Globus pallidus (tissue), 1 donor: ENCODE measurements at places on chromosomes 6 and 20.

- DNase-seq, result no peak
Observed at GRCh38 chr6:45609141-45609638, 231.5 kb upstream of the SUPT3H start.

GRCh38 chr6:113082745-113083144, 735.6 kb downstream of the RFPL4B start:
- DNase-seq, result no peak

DNA sequence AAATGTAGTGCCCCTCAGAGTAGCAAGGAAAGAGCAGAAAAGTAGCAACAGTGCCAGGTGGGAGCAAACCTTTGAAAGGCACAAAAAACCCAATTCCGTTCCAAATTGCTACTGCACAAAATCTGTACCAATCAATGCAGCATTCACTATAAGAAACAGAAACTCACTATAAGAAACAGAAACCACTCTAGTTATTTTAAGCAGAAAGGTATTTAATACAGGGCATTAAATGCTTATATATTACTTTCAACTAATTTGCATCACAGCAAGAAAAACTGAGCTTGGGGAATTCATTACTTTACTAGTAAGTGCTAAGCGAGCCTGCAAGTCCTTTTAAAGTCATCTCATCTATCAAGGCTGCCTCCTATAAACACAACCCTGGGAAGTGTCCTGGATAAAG, 116.5 kb upstream of the OLIG3 start:
- no peak for DNase-seq

DNA sequence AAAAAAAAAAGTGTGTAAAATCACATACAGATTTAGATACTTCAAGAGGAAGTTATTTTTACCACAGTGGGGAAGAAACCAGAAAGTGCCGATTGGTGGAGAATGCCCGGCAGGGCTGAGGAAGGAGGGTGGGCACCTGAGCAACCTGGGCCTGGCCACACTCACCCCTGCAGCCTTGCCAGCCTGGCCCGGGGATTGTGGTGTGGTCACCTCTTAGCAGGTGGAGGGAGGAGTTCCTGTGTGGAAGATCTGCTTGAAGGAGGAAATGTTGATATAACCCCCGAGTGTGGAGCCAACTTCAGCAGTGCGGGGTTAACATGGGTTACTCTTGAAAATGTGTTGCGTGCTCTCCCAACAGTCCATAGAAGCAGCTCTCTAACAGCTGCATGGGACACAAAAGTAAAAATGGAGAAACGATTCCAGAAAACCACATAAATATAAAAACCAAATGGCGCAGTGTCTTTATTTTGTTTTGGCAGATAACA, 14.7 kb downstream of the UST start:
- no peak for DNase-seq

DNA sequence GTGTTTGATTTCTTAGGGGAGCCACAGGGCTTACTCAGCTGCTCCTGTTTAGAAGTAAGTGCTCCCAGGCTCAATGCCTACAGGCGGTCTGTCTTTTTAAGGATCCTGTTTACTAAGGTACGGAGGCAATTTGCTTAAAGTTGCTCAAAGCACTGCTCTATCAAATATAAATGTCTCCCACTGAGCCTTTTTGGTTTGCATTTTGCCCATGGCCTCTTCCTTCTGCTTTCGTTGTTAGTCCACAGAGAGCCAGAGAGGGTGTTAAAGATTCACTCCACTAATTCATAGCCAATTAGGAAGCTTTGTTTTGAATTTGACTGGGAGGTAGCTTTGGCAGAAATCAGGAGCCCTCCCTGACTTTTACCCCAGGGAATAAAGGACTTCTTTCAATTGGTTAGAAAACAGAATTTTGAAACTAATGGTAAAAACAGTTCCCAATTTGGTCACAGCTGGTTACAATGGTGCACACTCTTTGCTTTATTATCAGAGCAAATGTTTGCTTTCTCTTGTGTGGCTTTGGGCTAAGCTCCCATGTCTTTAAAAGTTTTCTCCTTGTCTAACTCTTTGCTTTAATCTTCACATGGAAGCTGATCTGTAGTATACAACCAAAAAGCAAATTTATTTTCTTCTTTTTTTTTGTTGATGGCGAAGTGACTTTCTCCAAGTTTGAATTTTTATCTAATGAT, 126.2 kb downstream of the IMPG1 start:
- DNase-seq, result no peak

DNA sequence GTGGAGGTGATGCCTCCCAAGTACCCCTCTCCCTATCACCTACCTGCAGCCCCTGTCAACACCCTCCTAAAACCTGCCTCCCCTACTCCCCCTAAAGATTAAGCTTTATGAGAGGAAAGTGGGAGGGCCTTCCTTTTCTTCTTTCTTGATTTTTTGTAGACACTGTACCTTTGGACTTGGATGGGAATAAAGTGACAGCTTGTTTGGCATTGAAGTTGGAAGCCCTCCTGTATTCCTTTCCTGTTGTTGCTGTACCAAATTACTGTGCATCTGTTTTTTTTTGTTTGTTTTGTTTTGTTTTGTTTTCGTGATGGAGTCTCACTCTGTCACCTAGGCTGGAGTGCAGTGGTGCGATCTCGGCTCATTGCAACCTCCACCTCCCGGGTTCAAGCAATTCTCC, 99.3 kb upstream of the NFATC2 start:
- DNase-seq, result no peak

DNA sequence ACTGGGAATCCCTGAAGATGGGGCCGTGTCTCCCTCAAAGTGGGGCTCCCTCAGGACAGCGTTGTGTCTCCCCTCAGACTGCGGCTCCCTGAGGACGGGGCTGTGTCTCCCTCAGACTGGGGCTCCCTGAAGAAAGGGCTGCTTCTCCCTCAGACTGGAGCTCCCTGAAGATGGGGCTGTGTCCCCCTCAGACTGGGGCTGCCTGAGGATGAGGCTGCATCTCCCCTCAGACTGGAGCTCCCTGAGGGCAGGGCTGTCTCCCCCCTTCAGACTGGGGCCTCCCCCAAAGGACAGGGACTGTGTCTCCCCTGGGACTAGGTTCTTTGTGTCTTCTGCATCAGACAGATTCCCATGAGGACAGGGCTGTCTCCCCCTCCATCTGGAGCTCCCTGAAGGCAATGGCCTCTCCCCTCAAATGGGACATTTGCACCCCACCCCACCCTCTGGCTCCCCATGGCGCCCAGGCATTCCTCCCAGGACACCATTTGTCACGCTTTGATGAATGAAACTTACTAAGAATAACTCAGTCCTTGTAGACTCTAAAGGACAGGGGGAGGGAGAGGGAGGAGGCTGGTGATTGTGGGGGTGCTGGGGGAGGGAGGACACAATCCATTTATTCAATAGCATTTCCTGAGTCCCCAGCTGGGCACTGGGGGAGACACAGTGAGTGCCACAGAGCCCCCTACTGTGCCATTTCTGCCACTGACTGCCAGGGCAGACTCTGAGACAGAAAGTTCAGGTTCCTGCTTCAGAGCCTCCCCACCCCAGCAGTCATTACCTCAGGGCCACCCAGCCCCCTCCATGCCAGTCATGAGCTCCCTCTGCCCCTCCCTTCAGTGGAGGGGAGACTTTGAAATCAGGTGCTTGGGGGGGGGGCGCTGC, 122.4 kb downstream of the MRPL14 start:
- DNase-seq, result no peak

DNA sequence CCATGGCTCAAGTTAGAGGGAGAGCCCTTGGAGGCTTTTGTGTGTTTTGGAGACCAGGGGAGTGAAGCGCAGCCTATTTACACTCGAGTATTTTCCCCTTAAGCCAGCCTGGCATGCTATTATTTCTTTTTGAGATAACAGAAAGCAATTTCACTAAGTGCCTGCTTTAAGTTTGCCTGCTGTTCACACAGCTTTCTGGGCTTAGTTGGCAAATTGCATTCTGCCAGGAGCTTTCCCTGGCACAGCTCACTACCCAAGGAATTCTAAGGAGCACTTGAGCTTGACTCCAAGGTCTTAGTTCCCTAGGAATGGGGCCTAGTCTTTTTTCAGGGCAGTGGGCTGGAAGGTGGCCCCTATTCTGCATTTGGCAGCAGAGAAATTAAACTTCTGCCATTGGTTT, 19.0 kb upstream of the ASXL1 start:
- DNase-seq, result no peak

- DNase-seq, result no peak
Observed at GRCh38 chr20:62739581-62740285, 31.1 kb downstream of the NTSR1 start.

- no peak for DNase-seq
Observed at GRCh38 chr6:166268431-166268830, 39.8 kb downstream of the PRR18 start.

DNA sequence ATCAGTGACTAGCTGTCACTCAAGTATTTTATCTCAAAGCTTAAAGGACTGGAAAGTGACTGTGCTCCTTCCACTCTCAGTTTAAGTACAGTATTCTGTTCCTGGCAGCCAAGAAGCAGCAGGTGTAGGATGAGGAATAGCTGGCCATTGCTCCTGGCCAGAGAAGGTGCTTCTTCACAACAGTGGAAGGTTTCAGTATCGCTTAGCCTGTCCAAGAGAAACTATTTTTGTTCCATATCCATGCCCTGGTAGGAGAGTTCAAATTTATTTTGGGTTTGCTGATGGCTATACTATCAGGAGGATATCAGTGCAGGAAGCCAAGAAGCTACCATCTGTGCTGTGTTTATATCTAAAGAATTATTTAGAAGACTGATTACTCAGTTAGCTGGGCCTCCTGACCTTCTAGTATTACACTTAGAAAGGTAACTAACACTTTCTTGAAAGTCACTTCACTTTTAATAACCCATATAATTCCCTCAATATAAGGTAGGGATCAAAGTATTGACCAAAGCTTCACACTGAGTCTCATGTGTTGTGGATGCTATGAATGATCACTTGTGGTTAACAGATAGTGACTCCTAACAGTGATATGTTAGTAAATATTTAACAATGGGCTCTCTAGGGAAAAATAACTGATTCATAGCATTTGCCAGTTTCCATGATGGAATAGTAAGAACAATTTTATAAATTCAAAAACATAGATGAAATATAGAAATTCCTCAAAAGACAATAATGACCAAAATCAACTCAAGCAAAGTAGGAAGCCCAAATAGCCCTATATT, 99.9 kb downstream of the AIG1 start:
- DNase-seq, result no peak

- no peak for DNase-seq
Observed at GRCh38 chr20:23161968-23162696, 76.0 kb upstream of the CD93 start.

GRCh38 chr6:12993283-12993898, 276.8 kb downstream of the PHACTR1 start:
- no peak for DNase-seq

GRCh38 chr6:45054610-45055009, 273.5 kb upstream of the RUNX2 start:
- DNase-seq, result no peak

- no peak for DNase-seq
Observed at GRCh38 chr20:22473293-22473692, 111.1 kb downstream of the FOXA2 start.

- no peak for DNase-seq
Observed at GRCh38 chr6:158488065-158488464, 71.8 kb upstream of the TMEM181 start.

DNA sequence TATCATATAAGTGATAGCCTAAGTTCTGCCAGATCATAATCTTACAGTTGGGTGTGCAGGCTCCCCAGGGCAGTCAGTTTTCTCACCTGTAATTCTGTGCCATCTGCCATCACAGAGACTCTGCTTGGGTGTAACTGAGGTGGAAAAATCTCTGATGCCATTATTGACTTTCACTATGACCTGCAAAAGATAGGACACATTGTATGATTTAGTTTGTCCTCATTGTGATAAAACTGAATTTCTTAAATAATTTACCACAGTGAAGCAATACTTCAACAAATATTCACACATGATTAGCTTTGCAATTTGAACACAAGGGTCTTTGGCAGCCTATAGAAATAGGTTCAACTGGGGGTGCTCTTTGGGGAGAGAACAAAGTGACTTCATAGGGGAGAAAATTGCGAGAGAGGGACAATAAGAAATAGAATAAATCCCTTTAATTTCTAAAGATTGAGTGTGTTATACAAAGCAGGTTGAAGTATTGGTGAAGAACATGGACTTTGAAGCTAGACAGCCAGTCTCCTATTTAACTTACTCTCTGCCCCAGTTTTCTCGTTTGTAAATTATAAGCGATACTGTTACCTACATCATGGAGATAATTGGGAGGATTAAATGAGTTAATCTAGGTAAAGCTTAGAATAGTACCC, 27.3 kb downstream of the FAM229B start:
- DNase-seq, result no peak

GRCh38 chr6:84556541-84557335, 207.7 kb downstream of the TBX18 start:
- no peak for DNase-seq

GRCh38 chr6:17829905-17830304, 123.2 kb upstream of the NUP153 start:
- no peak for DNase-seq

DNA sequence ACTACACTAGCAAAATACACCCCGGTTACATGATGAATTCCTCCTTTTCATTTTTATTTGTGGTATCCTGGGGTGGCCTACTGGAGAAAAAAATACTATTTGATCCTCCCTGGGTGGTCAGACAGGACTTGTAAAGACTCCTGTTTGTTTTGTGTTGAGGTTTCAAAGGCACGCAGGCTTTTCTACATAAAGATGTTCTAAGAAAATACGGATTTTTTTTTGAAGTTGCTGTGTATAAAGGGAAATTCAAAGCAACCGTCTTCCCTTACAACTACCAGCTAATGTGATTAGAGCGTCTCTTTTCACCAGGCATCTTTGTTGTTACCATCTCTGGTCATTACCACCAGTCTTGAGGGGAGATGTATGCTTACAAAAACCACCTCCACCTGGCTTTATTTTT, 187.1 kb downstream of the SOX4 start:
- DNase-seq, result no peak

- DNase-seq, result peak; percentile 82
Observed at GRCh38 chr20:36821964-36822437, 48.4 kb upstream of the DSN1 start.

- no peak for DNase-seq
Observed at GRCh38 chr6:45830441-45831139, 185.1 kb downstream of the CLIC5 start.

DNA sequence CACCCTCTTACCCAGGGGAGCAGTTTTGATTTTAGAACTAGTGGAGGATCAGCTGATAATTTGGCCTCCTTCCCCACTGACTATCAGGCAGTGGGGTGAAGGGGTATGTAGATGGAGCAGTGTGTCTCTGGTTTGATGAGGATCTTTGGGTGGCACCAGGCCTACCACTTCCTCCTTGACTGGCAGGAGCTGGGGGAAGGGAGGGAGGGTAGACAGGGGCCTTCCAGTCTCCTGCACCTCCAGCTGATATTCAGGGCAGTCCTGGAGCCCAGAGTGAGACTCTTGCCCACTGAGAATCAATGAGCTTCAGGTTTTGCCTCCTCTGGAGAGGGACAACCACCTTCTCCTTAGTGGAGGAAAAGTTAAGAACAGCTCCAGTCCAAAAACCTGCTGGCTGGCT, 3.2 kb downstream of the DEF6 start:
- no peak for DNase-seq

GRCh38 chr20:59033093-59033492, 958 bp upstream of the ATP5F1E start:
- no peak for DNase-seq

- DNase-seq, result no peak
Observed at GRCh38 chr6:165659945-165660856, 2.8 kb downstream of the PDE10A start.

DNA sequence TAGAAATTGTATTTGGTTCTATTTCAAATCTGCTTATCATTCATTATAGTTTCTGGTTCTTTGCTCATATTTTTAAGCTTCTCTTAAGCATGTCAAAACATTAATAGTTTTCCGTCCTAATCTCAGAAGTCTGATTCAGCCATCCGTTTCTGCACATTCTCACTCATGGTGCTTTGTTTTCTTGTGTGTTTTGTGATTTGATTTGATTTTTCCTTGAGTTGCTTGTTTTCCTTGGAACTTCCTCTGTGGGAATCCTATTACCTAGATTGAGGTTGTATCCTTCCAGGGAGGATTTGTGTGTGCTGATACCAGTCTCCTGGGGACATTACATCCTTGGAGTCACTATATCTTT, 7.9 kb downstream of the SNX9 start:
- no peak for DNase-seq
